ENCODE measurements at places on chromosomes 13 and 19.

DNA sequence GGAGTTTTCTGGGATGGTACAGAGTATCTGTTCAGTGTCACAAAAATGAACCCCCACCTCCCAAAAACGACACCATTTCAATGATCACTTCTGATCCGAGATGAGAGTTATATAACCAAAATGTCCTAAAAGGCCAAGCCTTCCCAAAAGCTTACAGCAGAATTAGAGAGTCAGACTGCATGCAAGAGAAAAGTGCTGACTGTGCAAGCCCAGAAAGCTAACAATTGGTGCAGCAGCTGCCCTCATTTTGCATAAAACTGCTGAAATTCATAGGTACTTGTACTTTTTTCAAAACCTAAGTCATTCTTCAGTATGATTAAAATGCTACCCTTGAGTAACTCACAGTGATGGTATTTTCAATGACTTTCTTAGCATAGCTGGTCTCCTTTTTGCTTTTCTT, 819.6 kb upstream of the ARGLU1 start:
- no peak for DNase-seq

DNA sequence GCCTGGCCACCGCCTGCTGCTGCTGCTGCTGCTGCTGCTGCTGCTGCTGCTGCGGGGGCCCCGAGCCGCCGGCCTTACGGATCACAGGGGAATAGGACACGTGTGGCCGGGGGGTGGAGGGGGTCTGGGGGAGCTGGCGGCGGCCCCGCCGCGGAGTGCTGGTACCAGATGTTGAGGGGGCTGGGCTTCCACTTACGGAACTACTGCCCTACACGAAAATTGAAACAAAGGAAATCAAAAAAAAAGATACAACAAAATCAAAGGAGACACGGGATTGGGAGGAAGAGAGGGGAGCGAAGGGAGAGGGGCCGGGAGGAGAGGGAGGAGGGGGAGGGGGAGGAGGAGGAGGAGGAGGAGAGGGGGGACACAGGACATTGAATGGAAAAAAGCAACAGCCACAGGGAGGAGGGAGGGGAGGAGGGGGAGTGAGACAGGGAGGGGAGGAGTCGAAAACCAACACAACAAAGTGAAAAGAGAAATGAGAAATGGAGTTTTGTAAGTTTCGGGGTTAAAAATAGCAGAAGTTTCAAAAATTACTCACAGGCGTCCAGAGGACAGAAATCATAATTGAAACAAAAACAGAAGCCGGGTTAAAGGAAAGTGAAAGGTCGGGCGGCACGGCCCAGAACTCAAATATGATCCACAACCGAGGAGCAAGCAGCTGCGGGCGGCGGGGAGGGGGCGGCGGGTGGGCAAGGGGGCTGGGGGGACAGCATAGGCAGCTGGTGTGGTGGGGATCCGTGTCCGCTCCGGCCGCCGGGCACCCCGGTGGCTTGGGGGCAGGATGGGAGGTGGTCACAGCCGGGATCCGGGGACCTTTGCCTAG, 57.8 kb downstream of the IER2 start:
- DNase-seq: peak; percentile 49

DNA sequence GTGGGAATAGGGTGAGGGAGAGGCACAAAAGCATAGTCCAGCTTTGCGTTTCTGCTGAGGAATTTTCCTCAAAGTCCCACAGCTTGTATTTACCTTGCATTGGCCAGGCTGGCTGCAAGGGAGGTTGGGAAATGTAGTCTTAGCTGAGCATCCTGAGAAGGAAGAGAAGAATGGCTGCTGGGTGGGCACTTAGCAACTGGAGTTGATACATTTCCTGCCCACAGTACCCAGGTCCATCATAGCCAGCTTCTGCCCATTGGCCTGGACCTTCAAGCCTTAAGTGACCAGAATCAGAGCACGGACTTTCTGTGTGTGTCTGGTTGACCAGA, 112.4 kb downstream of the SIPA1L3 start:
- no peak for DNase-seq

DNA sequence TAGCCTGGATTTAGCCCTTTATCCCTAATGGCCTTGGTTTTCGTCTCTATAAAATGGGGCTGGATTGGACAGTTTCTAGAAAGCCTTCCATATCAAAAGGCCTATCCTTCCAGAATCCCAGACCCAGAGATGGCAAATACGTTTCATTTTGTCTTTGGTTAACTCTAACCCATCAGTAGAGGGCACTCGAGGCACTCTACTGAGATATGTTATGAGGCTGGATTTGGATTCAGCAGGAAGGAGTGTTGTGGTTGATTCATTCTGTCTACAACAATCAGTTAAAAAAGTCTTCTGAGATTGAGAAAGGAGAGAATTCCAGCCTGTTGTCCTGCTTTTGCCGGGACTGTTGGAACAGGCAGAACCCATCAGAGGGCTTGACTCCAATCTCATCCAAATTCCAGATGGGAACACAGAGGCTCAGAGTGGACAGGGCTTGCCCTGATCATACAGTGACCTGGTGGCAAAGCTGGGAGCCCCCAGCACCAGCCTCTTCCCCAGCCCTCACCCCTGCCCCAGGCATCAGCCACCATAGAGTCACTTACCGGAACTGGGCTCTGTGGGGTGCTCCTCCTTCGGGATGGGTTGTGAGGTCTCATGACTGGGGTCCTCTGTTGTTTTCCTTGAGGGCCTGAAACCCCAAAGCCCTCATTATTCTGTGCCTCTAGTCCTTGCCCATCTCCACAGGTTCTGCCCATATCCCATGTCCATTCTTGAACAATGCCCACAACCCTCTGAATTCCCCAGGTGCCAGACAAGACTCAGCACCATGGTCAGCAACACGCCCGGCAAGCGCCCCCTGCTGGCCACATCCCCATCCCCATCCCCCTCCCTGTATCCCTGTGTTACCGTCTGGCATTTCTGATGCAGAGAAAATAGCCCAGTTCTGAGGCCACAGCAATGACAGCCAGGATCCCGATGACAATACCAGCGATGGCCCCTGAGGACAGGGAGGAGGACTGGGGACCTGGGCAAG, 12.3 kb upstream of the ZNF180 start:
- DNase-seq: no peak

DNA sequence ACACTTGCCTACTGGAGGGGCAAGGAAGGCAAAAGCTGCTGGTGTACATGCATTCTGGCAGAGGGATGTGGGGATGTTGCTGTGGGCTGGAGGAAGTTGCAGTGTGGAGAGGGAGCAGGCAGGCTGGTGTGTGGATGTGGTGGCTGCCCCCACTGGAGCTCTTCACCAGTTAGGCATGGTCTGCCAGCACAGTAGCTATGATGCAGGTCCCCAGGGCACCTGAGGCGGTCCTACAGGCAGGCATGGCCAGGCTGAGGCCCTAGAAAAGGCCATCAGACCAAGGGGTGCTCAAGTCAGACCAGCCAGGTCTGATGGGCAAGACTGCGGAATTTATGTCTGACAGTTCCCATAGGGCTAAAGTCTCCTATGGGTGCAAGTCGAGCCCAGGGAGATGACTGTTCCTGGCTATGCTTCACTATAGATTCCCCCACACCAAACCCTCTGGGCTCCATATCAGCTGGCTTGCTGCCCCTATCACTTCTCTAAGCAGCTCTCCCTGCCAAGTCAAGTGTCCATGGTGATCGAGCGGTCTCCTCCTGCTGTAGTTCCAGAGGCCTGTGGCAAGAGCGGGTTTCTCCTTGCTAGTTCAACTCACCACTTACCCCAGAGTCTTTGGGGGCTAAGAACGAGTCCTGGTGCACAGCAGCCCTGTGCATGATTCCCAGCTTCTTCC, 473.1 kb downstream of the TDRD3 start:
- DNase-seq: no peak

GRCh38 chr19:46357846-46358583, 11.1 kb downstream of the PPP5C start:
- DNase-seq: no peak

DNA sequence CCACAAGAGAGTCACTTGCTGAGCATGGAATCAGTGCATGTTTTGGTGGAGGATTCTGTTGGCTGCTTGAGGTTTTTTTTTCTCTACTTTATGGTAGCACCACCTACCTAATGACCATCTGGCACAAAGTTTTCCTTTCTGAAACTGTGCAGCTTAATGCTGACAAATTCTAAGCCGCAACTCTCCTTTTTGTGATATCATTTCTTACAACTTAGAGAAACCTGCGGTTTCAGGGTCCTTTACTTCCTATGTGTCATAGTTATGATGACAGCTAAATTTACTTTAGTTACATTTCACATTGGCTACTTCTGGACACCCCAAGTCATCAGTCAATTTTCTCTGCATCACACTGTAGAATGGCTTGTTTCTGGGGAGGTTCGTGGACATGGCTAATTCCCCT, 115.4 kb upstream of the TMTC4 start:
- DNase-seq: no peak

DNA sequence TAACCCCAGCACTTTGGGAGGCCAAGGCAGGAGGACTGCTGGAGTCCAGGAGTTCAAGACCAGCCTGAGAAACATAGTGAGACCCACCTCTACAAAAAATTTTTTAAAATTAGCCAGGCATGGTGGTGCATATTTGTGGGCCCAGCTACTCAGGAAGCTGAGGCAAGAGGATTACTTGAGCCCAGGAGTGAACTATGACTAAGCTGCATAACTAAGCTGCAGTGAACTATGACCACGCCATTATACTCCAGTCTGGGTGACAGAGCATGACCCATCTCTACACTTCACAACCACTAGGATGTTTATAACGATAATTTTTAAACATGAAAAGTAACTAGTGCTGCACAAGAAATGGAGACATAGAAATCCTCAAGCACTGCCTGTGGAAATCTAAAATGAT, 352.7 kb upstream of the SGCG start:
- no peak for DNase-seq

DNA sequence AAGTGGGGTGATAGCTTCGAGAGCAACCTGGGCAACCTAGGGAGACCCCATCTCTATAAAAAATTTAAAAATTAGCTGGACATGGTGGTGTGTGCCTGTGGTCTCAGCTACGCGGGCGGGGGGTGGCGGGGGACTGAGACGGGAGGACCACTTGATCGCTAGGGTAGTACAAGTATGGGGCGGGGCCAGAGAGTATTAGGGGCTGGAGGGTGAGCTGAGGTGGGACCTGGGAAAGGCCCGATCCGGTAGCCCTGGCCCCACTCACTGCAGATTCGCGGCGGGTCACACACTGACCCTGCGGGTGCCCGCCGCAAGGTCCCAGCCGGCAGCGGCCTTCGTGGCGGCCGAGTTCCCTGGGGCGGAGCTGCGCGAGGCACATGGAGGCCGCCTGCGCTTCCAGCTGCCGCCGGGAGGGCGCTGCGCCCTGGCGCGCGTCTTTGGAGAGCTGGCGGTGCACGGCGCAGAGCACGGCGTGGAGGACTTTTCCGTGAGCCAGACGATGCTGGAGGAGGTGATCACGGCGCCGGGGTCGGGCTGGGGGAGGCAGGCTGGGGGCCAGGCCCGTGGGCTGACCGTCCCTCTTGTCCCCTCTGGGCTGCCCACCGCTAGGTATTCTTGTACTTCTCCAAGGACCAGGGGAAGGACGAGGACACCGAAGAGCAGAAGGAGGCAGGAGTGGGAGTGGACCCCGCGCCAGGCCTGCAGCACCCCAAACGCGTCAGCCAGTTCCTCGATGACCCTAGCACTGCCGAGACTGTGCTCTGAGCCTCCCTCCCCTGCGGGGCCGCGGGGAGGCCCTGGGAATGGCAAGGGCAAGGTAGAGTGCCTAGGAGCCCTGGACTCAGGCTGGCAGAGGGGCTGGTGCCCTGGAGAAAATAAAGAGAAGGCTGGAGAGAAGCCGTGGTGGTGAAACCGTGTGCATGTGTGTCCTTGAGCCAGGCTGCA, 2.0 kb upstream of the ARHGAP45 start:
- DNase-seq: peak; percentile 69

- DNase-seq: no peak
These were observed 21.7 kb upstream of the SLC25A30 start for GRCh38 chr13:45439781-45440462.

DNA sequence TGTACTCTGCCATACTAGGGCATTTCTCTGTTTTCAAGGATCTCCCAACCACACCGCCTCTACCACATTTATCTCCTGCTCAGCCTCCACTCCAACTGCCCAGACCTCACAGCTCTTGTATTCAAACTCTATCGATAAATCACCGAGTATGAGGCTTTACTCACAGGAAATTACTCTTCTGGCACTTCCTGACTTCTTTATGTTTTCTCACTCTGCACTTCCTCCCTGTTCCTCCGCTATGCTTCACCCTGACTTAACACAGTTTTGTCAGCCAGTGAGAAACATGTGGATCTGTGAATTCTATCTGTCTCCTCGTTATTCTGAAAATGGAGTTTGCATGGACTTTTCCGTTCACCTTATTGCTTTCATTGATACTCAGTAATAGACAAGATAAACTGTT, 2.6 kb upstream of the CARD8 start:
- DNase-seq: no peak

GRCh38 chr13:74687442-74688182, 553.4 kb upstream of the KLF12 start:
- DNase-seq: no peak

- no peak for DNase-seq
These were observed 25.4 kb downstream of the PAK4 start for GRCh38 chr19:39150807-39151600.

DNA sequence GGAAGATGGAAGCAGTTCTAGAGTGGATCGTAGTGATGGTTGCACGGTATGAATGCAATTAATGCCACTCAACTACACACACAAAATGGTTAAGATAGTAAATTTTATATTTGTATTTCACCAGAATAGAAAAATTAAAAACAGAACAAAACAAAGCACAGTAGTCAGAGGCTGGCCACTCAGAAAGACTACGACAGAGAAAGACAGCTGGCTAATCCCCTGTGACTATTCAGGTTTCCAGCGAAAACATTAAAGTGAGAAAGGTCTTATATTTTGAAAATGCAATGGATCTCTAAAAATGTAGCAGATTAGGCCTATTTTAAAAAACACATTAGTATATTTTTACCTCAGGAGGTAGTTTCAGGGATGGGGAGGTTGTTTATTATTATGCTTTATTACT, 131.3 kb upstream of the POSTN start:
- DNase-seq: no peak

DNA sequence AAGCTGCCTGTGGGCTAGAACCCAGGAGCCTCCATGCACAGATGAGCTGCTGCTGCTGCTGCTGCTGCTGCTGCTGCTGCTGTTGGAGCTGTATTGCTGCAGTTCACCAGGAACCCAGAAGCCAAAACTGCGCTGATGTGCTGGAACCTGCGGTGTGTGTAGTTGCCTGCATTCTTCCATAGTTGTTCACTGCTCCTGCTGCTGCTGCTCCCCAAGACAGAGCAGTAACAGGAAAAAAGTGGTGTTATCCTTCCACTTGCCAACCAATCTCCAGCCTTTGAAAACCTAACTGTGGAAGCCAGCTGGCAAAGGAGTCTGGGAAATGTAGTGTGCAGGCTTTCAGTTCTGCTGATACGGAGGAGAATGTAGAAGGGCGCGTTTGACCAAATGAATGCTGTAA, 37.9 kb downstream of the ARHGAP35 start:
- no peak for DNase-seq

- DNase-seq: no peak
These were observed 34.4 kb downstream of the DNAJC15 start for GRCh38 chr13:43057653-43058317.

DNA sequence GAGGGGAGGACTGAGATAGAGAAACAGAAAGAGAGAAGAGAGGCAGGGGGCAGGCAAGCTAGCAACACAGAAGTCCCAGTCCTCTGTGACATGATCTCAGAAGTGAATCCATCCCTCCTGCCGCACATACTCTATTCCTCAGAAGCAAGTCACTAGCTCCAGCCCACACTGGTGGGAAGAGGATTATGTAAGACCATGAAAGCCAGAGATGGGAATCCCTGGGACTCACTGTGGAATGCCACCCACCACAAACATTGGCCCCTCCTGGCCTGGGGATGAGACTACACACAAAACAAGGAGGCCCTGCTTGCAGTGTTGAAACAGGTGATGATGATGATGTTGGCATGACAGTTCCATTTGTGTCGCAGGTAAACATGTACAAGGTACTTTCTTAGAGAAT, 419.9 kb downstream of the IRS2 start:
- no peak for DNase-seq

GRCh38 chr13:34223984-34224383, 406.0 kb downstream of the RFC3 start:
- no peak for DNase-seq
